OCI-M1 (cell line): ENCODE measurements at places on chromosomes 6 and 20.

DNA sequence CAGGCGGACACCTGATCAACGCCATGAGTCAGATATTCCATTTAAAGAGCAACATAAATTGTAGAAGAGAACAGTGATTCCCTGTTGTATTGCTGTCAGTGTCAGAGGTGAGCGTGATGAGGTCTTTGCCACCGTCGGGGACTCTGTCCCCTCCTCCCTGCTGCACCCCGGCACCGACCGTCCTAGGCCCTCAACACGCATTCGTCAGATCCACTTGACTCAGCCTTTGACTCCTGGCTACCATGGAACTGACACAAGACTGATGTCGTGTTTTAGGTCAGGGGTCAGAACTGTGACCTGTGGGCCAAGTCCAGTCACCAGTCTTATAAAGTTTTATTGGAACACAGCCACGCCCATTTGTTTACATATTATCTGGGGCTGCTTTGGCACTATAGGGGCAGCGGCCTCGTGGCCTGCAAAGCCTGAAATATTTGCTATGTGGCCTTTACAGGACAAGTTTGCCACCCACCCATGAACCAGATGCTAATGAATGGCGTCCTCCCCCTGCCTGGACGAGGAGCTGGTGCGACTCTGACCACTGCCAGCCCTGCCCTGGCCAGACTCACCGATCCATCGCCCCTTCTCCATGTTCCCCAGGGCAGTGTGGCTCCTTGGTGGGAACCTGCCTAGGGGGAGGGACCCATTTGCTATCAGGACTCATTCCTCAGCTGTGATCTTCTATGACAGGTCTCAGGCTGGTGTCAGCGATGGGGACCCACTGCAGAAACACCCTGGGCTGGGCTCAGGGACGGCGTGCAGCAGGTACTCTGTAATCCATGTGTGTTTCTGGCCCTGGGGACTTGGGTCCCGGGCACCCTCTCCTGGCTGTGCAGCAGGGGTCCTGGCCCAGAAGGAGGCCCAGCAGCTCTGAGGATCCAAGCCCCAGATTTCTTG lies 37.5 kb upstream of the PHACTR3 start:
- no peak for DNase-seq

GRCh38 chr6:144284783-144285547 lies at the start of gene UTRN:
Gene UTRN, plus strand, starts transcription at chr6:144285335. Its CDS starts 6,494 bp downstream, at chr6:144291829.
- DNase-seq, result peak; percentile 84

GRCh38 chr20:15930311-15931305 lies 642.6 kb downstream of the KIF16B start:
- peak; percentile 30 for DNase-seq

- DNase-seq, result no peak
These were observed 28.3 kb downstream of the PCK1 start for GRCh38 chr20:57589123-57589727.

- DNase-seq, result peak; percentile 85
These were observed 719 bp upstream of the EDN1 start for GRCh38 chr6:12289365-12289919.

- no peak for DNase-seq
These were observed 10.2 kb downstream of the TAAR1 start for GRCh38 chr6:132648828-132649227.

GRCh38 chr6:137219664-137220252 lies 573 bp upstream of the IFNGR1 start:
- DNase-seq, result no peak

DNA sequence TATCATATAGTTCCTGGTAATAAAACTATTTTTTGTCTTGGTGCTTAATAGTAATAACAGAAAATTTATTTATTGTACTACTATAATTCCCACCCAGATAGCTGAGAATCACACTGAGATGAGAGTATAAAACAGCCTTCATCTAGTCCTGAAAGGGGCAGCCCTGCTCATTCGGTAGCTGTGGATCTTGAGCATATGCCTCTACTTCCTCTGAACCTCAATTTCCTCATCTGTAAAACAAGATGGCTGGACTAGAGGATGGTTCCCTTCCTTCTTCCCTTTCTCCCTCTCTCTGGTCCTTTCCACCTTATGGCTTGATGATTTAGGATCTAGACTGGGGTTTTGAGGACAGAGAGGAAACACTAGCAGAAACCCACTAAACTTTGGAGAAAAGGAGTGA lies 15.0 kb downstream of the FKBP5 start:
- DNase-seq, result no peak

GRCh38 chr6:135871296-135871695 lies 19.8 kb downstream of the PDE7B start:
- no peak for DNase-seq

GRCh38 chr6:69593706-69594105 lies 203.1 kb downstream of the LMBRD1 start:
- DNase-seq, result no peak

DNA sequence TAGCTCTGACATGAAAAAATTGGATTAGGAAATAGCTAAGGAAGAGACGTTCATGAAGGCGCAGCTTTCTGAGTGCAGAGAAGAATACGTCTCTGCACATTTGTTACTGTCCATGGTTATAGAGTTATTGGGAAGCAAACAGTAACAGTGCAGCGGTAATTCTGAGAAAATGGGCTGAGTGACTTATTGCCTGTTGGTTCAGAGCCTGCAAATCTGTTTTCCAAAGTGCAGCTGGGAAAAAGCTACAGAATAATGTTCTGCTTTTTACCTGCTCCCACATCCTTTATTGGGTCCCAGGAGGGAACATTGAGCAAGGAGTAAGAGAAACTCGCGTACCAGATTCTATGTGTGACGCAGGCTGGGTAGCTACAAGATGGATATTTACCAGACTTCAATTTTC lies 160.2 kb downstream of the BTBD3 start:
- no peak for DNase-seq

GRCh38 chr6:13398421-13398994 lies 70.2 kb upstream of the TBC1D7 start:
- DNase-seq, result no peak

- peak; percentile 69 for DNase-seq
These were observed 985 bp downstream of the ZBP1 start for GRCh38 chr20:57619051-57619831.

DNA sequence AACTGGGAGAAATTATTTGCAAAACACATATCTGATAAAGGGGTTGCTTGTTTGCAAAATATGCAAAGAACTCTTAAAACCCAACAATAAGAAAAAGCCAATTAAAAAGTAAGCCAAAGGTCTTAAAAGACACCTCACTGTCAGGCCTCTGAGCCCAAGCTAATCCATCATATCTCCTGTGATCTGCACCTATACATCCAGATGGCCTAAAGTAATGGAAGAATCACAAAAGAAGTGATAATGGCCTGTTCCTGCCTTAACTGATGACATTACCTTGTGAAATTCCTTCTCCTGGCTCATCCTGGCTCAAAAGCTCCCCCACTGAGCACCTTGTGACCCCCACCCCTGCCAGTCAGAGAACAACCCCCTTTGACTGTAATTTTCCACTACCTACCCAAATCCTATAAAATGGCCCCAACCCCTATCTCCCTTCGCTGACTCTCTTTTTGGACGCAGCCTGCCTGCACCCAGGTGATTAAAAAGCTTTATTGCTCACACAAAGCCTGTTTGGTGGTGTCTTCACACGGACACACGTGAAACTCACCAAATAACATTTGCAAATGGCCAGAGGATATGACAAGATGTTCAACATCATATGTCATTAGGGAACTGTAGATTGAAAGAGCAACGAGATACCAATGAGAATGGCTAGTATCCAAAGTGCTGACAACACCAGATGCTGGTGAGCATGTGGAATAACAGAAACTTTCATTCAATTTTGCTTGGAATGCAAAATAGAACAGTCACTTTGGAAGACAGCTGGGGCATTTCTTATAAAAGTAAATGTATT lies 565.0 kb upstream of the ADGRB3 start:
- DNase-seq, result no peak

GRCh38 chr6:141562186-141562811 lies 570.4 kb upstream of the GJE1 start:
- DNase-seq, result peak; percentile 79
